T-helper 17 cell (primary cell): ENCODE measurements at places on chromosomes 3 and 15. TPM values are rescaled to one million over a fixed set of nuclear protein-coding genes. Genes with fewer than 3 reads are reported as not detected.

Gene NFKBIZ
- total RNA-seq: 682 TPM

Gene PLS1
- 0.44 TPM for total RNA-seq

Gene HRG
- total RNA-seq: not detected

Gene CCDC9B
- 4.1 TPM for total RNA-seq

- DNase-seq: no peak
These were observed 356.7 kb upstream of the UMPS start for GRCh38 chr3:124373524-124373923.

DNA sequence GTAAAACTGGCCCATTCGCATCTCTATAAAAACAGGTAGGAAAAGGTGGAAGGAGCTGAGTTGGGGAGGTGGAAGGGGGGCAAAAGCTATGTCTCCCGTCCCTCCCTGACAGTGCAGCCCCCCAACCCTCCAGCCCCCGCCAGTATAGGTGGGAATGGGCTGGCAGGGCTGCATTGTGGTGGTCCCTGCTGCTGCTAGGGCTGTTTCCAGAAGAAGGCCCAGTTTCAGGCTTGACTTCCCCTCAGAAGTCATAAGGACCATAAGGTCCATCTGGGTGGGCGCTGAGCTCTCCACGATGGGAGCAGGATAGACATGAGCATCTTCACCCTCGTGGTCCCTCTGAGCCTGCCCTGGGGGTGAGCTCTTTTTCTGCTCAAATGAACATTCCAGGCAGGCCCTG lies 44.2 kb downstream of the APBA2 start:
- DNase-seq: no peak

DNA sequence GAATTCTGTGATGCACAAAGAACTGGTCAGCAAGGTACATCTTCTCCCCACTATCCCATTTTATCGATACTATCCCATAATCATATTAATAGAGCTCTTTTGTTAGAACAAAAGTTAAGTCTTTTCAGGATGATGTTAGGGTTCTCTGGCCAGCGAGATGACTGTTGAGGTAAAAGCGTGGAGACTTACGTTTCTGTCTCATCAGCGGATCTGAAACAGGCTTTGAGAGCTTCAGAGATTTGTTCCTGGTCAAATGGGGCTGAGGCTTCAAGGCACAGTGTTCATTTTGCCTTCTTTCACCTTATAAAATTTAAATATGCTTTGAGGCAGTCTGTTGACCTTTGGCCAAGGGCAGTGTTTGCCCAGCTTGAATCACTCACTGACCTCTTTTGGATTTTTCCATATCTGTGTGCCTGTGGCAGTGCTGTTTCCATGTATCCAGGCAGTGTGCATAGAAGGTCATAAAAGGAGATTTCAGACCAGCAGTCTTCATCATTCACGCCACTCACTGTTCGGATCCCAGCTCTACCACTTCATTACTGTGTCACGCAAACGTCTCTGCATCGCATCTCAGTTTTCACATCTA lies 3.1 kb downstream of the ADAMTSL3 start:
- no peak for DNase-seq
